T-cell (primary cell): ENCODE measurements at places on chromosomes 13 and 19. TPM values are rescaled to one million over a fixed set of nuclear protein-coding genes. Genes with fewer than 3 reads are reported as not detected.

GRCh38 chr19:43575156-43575950 is at the start of the genes PINLYP and XRCC1:
TSS of gene PINLYP (plus strand) at chr19:43575801. CDS start at chr19:43577192, 1,391 bp downstream.
TSS of gene XRCC1 (minus strand) at chr19:43575527. CDS start at chr19:43575458, 69 bp downstream.
- H3K4me3 ChIP-seq: peak within 1 kb of the TSS; percentile 98
- H3K27me3 ChIP-seq: no peaks in the 10 kb centered on the region
- H3K36me3 ChIP-seq: peaks cover 9% of the 10 kb centered on the region
- peak; percentile 98 for DNase-seq
- H3K4me1 ChIP-seq: peaks cover 10% of the 10 kb centered on the region
- peak within 1 kb of the TSS; percentile 94 for H3K27ac ChIP-seq

DNA sequence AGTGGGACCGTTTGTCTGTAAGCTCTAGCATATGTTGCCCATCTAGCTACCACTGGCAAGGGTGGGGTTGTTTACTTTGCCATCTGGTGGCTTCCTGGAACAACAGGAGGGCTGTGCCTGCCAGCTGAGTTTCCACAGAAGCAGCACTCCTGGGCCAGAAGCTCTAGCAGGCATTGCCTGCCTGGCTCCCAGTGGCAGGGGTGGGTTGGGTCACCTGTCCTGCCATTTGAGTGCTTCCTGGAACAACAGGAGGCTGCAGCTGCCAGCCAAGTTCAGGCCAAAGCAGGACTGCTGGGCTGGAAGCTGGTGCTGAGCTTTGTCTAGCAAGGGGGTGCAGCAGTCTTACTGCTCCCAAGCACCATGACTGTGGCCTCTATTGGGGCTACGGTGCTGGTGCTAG is 239.7 kb downstream of the MTUS2 start:
- H3K27me3 ChIP-seq: no peaks in the 10 kb centered on the region
- no peak overlapping the region for H3K27ac ChIP-seq
- H3K4me1 ChIP-seq: no peaks in the 10 kb centered on the region
- DNase-seq: no peak

- H3K27me3 ChIP-seq: peaks cover 3% of the 10 kb centered on the region
- no peaks in the 10 kb centered on the region for H3K36me3 ChIP-seq
- DNase-seq: no peak
- H3K4me1 ChIP-seq: peaks cover 2% of the 10 kb centered on the region
- no peak overlapping the region for H3K27ac ChIP-seq
Observed at GRCh38 chr19:1665565-1666047, 13.2 kb upstream of the TCF3 start.

DNA sequence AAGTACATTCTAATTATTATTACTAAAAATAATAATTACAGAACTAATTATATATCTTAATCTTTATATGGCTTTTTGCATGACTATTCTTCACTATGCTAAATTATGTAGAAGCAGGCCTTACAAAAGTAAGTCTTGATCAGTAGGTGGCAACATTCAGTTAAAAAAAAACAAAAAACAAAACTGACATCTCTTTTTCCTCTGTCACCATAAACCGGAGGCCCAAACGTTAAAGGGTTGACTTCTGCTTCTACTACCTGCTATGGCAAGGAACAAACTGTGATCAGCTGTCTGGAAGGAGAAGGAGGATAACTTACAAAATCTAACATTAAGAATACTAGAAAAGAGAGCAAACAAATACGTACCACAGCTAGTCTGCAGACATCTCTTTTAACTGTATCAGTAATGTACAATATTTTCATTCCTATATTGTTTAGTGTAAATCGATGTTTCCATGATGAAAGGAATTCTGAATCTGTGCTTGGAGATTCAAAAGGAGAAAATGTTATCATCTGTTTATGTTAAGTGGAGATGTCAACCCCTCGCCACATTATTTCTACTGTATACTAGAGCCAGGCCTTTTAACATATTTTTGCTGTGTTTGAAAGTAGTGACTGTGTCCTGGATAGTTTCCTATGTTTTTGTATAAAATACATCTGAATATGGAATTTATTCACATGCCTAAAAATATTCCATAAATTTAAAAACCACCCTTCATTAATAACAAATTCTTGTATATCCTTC is 1525.4 kb downstream of the SLITRK1 start:
- H3K27ac ChIP-seq: no peak overlapping the region
- H3K27me3 ChIP-seq: no peaks in the 10 kb centered on the region
- no peaks in the 10 kb centered on the region for H3K4me1 ChIP-seq
- no peak for DNase-seq
- no peaks in the 10 kb centered on the region for H3K36me3 ChIP-seq

- no peak for DNase-seq
- H3K27ac ChIP-seq: no peak overlapping the region
- no peaks in the 10 kb centered on the region for H3K36me3 ChIP-seq
- H3K27me3 ChIP-seq: no peaks in the 10 kb centered on the region
- H3K4me3 ChIP-seq: no peak overlapping the region
Observed at GRCh38 chr13:67662997-67663396, 432.9 kb upstream of the PCDH9 start.

DNA sequence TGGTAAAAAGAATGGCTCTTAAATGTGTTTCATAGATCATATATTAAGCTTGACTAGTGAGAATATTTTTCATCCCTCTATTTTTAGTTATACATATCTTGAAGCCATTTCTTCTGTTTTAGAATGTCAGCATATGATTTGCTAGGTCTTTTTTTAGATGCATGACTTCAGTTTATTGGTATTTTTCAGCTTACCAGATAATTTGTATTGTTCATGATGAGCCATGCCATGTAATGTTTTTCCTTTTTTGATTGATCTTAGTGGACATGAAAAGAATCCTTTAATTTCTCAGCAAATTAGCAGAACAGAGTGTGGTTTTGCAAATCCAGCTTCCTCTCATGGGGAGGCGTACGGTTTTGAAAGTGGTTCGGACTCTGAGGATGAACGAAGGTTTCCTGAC is 168.5 kb downstream of the LMO7 start:
- H3K36me3 ChIP-seq: no peaks in the 10 kb centered on the region
- no peak overlapping the region for H3K4me3 ChIP-seq
- H3K27ac ChIP-seq: no peak overlapping the region
- peaks cover 11% of the 10 kb centered on the region for H3K4me1 ChIP-seq
- DNase-seq: no peak

DNA sequence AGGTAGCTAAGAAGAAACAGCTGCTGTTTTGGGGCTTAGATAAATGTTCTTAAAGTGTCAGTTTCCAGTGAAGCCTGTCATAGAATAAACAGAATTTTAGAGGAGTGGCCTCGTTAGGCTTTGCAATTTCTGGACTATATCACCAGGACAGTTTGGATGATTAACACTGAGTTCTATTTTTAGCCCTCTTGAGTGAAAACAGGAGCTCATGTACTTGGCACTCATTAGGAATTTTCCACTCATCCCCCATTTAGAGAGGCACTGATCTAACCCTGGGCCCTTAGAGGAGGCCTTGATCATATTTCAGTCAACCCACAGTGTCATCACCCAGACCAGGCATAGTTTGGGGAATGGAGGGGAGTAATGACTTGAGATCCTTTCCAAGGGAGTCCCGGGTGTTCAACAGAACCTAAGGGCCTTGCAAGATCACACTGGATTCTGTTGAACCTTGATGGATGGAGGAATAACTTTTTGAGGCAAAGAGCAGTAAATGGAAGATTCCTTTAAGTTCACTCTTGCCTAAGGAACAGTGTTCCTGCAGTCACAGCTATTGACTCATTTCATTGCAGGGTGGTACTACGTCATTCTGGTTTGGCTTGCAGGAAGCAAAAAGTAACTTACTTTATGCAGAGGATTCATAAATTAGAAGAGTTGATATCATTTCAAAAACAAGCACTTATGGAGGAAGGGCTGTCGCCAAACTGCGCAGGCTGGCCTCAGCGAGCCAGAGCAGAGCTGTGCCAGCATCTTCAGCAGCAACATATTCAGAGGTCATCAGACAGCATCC is 160.2 kb downstream of the SLC7A1 start:
- H3K4me1 ChIP-seq: no peaks in the 10 kb centered on the region
- peaks cover 6% of the 10 kb centered on the region for H3K27me3 ChIP-seq
- H3K36me3 ChIP-seq: no peaks in the 10 kb centered on the region
- no peak overlapping the region for H3K4me3 ChIP-seq

- peaks cover 61% of the 10 kb centered on the region for H3K36me3 ChIP-seq
- H3K4me1 ChIP-seq: peaks cover 61% of the 10 kb centered on the region
- no peak for DNase-seq
- peak overlapping the region; percentile 45 for H3K27ac ChIP-seq
- H3K27me3 ChIP-seq: no peaks in the 10 kb centered on the region
Observed at GRCh38 chr19:802498-803098, 5.3 kb downstream of the PTBP1 start.

DNA sequence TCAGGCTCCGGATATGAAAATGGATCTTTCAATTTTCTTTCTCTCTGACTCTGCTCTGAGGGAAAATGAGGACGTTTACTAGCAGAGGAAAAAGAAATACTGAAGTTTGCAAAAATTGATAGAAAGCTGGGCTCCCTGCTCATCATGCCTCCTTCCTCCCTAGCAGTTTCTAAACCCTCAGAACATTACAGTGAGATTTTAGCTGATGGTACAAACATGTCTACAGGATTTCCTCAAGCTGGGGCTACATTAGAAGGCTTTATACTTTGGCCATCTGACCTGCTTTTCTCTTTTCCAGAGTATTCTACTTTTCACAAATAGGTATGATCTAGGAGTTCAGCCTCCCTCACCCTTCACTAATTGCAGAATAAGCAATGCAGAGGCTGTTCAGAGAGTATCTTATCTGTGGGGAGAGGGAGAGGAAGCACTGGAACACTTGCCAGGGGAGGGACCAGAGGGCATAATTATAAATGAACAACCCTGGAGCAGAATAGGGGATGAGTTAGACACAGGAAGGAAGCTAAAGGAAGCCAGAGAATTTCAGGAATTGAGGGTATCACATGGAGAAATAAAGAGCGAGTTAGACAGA is 30.0 kb downstream of the CEACAM1 start:
- no peaks in the 10 kb centered on the region for H3K27me3 ChIP-seq
- H3K4me3 ChIP-seq: no peak overlapping the region
- no peak for DNase-seq
- H3K27ac ChIP-seq: no peak overlapping the region
- H3K36me3 ChIP-seq: no peaks in the 10 kb centered on the region

DNA sequence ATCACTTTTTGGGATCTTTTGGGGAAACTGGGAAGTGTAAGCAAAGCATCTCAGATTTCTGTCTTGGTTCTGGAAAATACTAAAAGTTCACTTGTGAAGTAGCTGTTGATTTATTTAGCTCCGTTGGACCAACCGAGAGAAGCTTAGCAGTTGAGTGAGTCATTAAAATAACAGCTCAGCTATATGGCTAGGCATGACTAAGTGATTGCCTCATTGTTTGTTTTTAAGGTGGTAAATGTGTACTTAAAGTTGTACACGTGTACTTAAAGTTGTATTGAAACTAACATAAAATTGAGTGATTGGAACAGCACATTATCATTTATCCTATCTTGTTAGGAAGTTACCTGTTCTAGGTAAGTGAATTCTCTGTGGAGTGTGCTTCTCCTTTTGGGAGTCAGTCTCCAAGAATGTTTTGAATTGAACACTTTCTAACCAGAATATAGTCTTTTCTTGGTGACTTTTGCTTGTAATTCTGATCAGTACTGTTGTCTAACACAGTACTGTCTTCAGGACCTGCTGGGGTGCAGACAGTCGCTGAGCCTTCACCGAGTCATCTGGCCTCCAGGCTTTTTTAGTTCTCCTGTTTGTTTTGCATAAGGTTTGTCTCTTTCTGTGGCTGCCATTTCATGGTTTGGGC is 2.9 kb upstream of the DCUN1D2 start:
- no peaks in the 10 kb centered on the region for H3K27me3 ChIP-seq
- H3K36me3 ChIP-seq: peaks cover 3% of the 10 kb centered on the region
- peaks cover 12% of the 10 kb centered on the region for H3K4me1 ChIP-seq
- H3K27ac ChIP-seq: no peak overlapping the region
- no peak overlapping the region for H3K4me3 ChIP-seq

GRCh38 chr19:995051-995827 is 5.0 kb upstream of the GRIN3B start:
- no peak overlapping the region for H3K4me3 ChIP-seq
- no peak for DNase-seq
- peaks cover 25% of the 10 kb centered on the region for H3K36me3 ChIP-seq
- H3K4me1 ChIP-seq: peaks cover 2% of the 10 kb centered on the region

DNA sequence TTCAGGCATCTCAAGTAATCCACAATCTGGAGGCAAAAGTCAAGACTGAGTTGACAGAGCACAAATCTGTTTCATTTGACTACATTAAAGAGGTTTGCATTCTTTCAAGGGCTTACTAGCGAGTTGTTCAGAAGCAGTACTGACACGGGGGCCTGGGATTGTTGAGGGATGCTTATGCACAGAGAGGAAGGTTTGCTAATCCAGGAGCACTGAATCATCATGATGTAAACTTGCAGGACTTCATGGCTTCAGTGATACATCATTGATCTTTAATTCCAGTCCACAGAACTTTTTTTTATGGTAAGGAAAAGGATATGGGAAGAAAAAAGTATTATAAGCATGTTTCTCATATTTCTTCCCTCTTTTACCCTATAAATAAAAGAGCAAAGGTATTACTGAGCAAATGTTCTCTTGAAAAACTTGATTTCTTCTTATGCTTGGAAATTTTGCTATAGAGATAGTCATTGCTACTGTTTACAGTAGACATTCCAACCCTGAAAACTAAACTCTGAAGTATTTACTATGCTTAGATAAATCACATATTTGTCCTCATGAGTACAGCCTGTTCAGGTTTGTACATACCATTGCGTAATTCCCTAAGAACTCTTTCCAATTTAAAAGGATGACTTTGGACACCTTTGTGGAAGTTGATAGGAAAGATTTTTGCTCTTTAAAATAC is 65.8 kb upstream of the KPNA3 start:
- DNase-seq: no peak
- H3K27ac ChIP-seq: no peak overlapping the region
- no peaks in the 10 kb centered on the region for H3K36me3 ChIP-seq
- H3K4me1 ChIP-seq: no peaks in the 10 kb centered on the region
- no peak overlapping the region for H3K4me3 ChIP-seq
- peaks cover 5% of the 10 kb centered on the region for H3K27me3 ChIP-seq

- no peak overlapping the region for H3K27ac ChIP-seq
- H3K4me3 ChIP-seq: no peak overlapping the region
- H3K4me1 ChIP-seq: peaks cover 10% of the 10 kb centered on the region
- DNase-seq: no peak
Observed at GRCh38 chr19:45821103-45821521, 6.0 kb upstream of the RSPH6A start.

- no peak overlapping the region for H3K4me3 ChIP-seq
- H3K27me3 ChIP-seq: peaks cover 12% of the 10 kb centered on the region
- no peaks in the 10 kb centered on the region for H3K36me3 ChIP-seq
- no peak overlapping the region for H3K27ac ChIP-seq
Observed at GRCh38 chr13:23898101-23898500, 799 bp upstream of the C1QTNF9B start.

- DNase-seq: no peak
- H3K27ac ChIP-seq: no peak overlapping the region
- no peaks in the 10 kb centered on the region for H3K4me1 ChIP-seq
- H3K27me3 ChIP-seq: no peaks in the 10 kb centered on the region
Observed at GRCh38 chr13:79966059-79966458, 374.9 kb downstream of the SPRY2 start.

- peaks cover 34% of the 10 kb centered on the region for H3K27me3 ChIP-seq
- H3K4me1 ChIP-seq: no peaks in the 10 kb centered on the region
- no peak overlapping the region for H3K4me3 ChIP-seq
- no peak for DNase-seq
Observed at GRCh38 chr19:13297023-13297422, 146.8 kb downstream of the IER2 start.

ANKRD24 gene
- 0.91 TPM for total RNA-seq
